ENCODE measurements at places on chromosomes 4 and X.

DNA sequence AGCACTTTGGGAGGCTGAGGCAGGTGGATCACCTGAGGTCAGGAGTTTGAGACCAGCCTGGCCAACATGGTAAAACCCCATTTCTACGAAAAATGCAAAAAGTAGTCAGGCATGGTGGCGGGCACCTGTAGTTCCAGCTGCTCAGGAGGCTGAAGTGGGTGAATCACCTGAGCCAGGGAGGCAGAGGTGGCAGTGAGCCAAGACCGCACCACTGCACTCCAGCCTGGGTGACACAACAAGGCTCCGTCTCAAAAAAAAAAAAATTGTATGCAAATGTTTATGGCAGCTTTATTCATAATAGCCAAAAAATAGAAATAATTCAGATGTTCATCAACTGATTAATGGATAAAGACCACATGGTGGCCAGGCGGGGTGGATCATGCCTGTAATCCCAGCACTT is 9.8 kb upstream of the NOCT start:
- DNase-seq: no peak

- no peak for DNase-seq
Measured at GRCh38 chr4:153652051-153652784, 31.9 kb upstream of the TLR2 start.

GRCh38 chr4:142567620-142568451 is 278.3 kb downstream of the INPP4B start:
- DNase-seq: no peak

GRCh38 chr4:121228848-121229247 is 64.7 kb upstream of the TNIP3 start:
- DNase-seq: no peak

DNA sequence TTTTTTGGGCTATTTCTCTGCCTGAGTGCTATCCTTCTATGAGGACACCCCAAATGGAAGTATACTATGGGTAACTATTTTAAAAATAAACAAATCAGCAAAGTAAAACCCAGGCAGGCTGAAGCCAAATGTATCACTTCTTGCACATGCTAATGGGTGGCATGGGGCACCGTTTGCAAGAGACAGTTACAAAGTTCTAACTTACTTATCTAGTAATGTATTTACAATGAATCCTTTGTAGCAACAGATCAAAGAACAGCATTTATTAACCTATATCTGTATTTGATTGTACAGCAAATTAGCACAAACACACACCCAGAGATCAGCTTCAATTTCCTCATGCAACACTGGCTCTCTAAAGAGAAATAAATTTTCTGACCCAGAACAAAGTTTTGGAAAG is 225.5 kb downstream of the ZNF674 start:
- DNase-seq: no peak

GRCh38 chr4:19944806-19945205 is 306.9 kb upstream of the SLIT2 start:
- no peak for DNase-seq

DNA sequence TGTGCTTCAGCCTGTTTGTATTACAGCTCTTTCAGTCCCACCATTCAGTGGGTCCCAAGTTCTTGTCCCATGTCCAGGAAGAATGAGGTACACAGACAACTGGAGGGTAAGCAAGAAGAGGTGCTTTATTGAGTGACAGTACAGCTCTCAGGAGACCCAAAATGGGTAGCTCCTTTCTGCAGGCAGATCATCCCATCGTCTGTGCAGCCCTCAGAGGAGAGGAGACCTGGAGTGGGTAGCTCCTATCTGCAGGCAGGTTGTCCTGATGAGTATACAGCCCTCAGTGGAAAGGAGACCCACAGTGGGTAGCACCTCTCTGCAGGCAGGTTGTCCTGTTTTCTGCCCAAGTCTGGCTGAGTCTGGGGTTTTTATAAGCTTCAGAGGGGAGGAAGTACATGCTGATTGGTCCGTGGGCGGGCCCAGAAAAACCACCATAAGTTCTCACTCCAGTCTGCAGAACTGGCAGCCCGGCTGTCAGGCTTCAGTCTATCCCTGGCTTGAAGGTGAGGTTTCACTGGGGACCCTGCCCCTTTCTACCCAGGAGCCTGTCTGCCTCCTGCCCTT is 18.0 kb downstream of the GRK4 start:
- no peak for DNase-seq

- DNase-seq: no peak
Measured at GRCh38 chr4:173247321-173247720, 78.7 kb downstream of the GALNT7 start.

DNA sequence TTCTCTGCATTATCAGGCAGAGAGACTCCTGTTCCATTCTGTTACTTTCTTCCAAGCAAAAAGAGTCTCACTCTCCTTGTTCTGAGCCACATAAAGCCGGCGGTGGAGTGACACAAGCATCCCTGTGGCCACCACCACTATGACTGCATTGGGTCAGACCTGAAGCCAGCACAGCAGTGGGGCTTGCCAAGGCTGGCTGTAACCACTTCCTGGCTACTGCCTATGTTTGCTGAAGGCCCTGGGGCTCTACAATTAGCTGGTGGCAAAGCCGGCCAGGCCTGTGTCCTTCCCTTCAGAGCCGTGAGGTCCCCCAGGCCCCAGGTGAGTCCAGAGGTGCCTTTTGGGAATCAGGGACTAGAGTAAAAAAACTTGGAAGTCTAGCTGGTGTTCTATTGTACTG is 31.8 kb downstream of the PLAC8 start:
- DNase-seq: no peak

DNA sequence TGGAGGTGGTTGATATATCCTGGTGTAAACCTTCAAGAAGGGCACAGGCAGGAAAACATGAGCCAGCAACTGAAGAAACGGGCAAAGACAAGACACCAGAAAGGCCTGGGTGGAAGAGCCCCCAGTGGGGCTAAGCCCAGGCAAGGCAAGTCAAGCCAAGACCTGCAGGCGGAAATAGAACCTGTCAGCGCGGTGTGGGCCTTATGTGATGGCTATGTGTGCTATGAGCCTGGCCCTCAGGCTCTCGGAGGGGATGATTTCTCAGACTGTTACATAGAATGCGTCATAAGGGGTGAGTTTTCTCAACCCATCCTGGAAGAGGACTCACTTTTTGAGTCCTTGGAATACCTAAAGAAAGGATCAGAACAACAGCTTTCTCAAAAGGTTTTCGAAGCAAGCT is 7.2 kb downstream of the ZFP42 start:
- no peak for DNase-seq

DNA sequence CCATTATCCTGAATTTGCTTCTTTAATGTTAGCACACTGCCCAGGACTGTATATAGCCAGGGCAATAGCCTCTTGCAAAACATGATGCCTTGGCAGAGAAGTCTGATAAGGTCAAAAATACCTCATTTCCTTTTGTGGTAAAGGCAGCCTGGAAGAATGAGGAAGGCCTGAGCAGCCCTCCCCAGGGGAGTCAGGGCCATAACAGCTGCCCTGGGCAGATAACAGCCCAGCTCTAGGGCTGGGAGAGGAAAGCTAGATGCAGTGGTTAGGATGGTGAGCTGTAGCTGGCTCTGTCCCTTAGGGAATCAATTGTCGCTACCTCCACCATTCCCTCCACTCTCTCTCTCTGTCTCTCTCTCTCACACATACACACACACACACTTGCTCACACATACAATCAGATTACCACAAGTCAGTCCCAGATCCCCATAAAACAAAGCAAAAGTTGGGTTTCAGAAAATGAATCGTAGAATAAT is 29.2 kb downstream of the EFHC2 start:
- DNase-seq: no peak

- DNase-seq: no peak
Measured at GRCh38 chr4:136793848-136794247, 738.4 kb downstream of the PCDH18 start.

DNA sequence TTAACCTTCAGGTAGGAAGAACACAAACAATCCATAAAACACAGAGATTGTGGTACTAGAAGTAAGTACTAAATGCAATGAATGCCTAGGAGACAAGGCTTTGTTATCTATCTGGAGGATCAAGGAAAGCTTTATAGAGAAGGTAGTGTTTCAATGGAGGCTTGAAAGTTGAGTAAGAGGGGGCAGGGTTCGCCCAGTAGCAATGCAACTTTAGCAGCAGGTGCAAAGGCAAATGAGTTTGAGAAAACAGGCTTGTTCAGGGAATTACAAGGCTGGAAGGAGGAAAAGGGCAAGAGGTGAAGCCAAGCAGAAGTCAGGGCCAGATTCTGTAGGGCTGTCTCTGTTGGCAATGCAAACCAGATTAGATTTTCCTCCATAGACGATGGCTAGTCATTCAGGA is 35.5 kb upstream of the AMELX start:
- DNase-seq: no peak
